ENCODE measurements at places on chromosomes 16 and 17. TPM values are rescaled to one million over a fixed set of nuclear protein-coding genes. Genes with fewer than 3 reads are reported as not detected.

RAB11FIP4 gene
- polyA plus RNA-seq = 0.59 TPM

KRT39 gene
- 0.15 TPM for polyA plus RNA-seq

GRCh38 chr17:57982452-57983170 is 5.4 kb downstream of the VEZF1 start:
- DNase-seq = no peak

HIC1 gene
- polyA plus RNA-seq = 23.0 TPM

DNA sequence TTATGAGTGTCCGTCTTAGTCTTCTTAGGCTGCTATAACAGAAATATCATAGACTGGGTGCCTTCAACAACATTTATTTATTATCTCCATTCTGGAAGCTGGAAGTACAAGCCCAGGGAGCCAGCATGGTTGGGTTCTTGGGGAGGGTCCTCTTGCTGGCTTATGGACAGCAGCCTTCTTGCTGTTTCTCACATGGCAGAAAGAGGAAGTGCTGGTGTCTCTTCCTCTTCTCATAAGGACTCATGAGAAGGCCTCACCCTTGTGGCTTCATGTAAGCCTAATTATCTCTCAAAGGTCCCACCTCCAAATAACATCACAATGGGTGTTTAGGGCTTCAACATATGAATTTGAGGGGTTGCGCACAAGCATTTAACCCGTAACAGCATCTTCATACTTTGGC is 207.0 kb upstream of the COX10 start:
- DNase-seq = no peak

- peak; percentile 37 for DNase-seq
Observed at GRCh38 chr17:45364531-45365390, 47.9 kb upstream of the MAP3K14 start.

GRCh38 chr16:66953462-66954096 is 7.5 kb upstream of the CES3 start:
- DNase-seq = no peak

- no peak for DNase-seq
Observed at GRCh38 chr16:22293137-22294106, 3.8 kb upstream of the POLR3E start.

GRCh38 chr17:10463402-10463801 is 6.0 kb downstream of the MYH4 start:
- DNase-seq = no peak

KRT31 gene
- 0.05 TPM for polyA plus RNA-seq
